ENCODE measurements at places on chromosomes 1 and 21.

DNA sequence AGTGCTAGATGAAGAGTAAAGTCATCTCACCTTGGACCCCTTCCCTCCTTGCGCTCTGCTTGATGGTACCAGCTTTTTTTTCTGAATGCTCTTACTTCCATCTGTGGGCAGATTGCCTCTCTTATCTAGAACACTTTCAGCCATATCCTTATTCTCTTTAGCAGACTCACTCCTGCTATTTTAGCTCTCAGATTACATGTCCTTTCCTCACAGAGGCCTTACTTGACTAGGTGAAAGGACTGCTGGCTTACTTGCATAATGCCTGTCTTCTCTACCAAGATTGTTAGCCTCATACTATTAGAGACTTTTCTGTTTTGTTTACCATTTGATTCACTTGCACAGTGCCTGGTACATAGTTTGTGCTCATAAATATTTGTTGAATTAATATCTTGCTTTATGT lies 9.3 kb downstream of the IFI44 start:
- DNase-seq: no peak

GRCh38 chr21:43734928-43735229 lies 15.9 kb downstream of the PDXK start:
- DNase-seq: no peak

DNA sequence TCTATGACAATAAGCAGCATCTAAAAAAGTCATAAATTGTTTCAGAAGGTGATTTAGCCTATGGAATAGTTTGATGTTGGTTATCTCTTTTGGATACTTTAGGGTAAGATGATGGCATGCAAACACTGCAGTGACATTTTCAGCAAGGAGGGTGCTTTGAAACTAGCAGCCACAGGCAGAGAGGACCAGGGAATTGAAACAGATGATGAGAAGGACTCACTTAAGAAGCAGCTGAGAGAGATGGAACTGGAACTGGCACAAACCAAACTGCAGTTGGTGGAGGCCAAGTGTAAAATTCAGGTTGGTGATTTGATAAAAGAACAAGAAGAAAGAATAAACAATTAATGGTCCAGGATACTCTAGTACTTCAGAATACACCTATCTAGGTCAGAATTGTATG lies 11.2 kb upstream of the CACYBP start:
- no peak for DNase-seq

GRCh38 chr1:30886710-30887428 lies 21.7 kb downstream of the SDC3 start:
- no peak for DNase-seq

GRCh38 chr1:115065021-115065420 lies 24.3 kb downstream of the TSPAN2 start:
- DNase-seq: no peak

GRCh38 chr1:113946678-113947387 lies 17.7 kb downstream of the HIPK1 start:
- no peak for DNase-seq

- no peak for DNase-seq
Measured at GRCh38 chr1:155236451-155236850, 18.8 kb downstream of the ENTREP3 start.

DNA sequence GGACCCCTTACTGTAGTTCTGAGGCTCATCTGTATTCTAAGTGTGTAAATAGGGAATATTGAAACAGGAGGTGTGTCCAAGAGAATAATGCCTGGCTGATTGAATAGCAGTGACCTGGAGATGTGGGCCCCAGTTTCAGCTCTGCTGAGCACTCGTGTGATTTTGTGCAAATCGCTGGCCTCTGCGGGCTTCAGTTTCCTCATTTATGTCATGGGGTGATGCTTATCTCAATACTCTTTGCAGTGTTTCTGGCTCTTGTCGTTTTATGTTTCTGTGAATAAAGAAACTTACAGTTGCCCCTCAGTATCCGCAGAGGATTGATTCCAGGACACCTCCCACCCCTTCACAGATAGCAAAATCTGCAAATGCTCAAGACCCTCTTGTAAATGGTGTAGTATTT lies 5.0 kb downstream of the COG2 start:
- no peak for DNase-seq

DNA sequence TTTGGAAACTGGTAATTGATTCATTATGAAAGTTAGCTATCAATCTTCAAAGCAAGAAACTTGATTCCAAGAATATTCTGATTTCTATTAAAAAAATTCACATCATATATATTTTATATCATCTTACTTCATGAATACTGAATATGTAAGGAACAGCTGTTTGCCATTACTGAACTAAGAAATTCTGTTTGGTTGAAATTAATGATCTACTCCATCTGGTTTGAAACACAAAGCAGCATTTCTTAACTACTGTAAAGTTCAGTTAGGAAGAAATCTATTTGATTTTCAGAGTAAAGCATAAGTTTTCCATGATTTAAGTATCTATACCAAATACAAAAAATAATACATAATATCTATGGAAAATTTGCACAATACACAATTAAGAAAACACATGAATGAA lies 66.0 kb upstream of the SCYL3 start:
- no peak for DNase-seq

- DNase-seq: no peak
Measured at GRCh38 chr1:173113015-173113741, 62.4 kb upstream of the TNFSF18 start.

DNA sequence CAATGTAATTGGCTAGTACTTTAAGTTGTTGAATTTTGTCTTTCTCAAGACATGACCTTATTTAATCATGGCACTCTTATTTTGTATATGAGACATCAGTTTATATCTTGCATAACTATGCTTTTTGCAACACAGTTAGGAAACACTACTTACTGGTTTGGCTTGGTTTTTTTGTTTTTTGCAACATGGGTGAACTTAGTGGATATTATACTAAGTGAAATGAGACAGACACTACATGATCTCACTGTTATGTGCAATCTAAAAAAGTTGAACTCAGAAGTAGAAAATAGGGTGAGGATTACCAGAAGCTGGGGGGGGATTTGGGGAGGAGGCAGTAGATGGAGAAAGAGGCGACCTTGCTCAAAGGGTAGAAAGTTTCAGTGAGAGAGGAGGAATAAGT lies 132.1 kb downstream of the PLA2G4A start:
- no peak for DNase-seq
